ENCODE measurements at places on chromosomes 1 and 21.

- H3K4me3 ChIP-seq = no peak overlapping the region
- H3K27ac ChIP-seq = peak overlapping the region; percentile 41
- H3K36me3 ChIP-seq = no peaks in the 10 kb centered on the region
Observed at GRCh38 chr1:168689726-168690602, 39.0 kb downstream of the DPT start.

- no peak for DNase-seq
- H3K27ac ChIP-seq = peak overlapping the region; percentile 58
- no peaks in the 10 kb centered on the region for H3K27me3 ChIP-seq
- peaks cover 8% of the 10 kb centered on the region for H3K36me3 ChIP-seq
- peaks cover 10% of the 10 kb centered on the region for H3K4me1 ChIP-seq
Observed at GRCh38 chr1:179080866-179081686, 794 bp upstream of the TOR3A start.

GRCh38 chr1:91809317-91809716 lies 76.6 kb downstream of the TGFBR3 start:
- peaks cover 52% of the 10 kb centered on the region for H3K36me3 ChIP-seq
- no peak overlapping the region for H3K4me3 ChIP-seq
- peaks cover 17% of the 10 kb centered on the region for H3K4me1 ChIP-seq
- H3K27me3 ChIP-seq = no peaks in the 10 kb centered on the region
- peak; percentile 48 for DNase-seq

DNA sequence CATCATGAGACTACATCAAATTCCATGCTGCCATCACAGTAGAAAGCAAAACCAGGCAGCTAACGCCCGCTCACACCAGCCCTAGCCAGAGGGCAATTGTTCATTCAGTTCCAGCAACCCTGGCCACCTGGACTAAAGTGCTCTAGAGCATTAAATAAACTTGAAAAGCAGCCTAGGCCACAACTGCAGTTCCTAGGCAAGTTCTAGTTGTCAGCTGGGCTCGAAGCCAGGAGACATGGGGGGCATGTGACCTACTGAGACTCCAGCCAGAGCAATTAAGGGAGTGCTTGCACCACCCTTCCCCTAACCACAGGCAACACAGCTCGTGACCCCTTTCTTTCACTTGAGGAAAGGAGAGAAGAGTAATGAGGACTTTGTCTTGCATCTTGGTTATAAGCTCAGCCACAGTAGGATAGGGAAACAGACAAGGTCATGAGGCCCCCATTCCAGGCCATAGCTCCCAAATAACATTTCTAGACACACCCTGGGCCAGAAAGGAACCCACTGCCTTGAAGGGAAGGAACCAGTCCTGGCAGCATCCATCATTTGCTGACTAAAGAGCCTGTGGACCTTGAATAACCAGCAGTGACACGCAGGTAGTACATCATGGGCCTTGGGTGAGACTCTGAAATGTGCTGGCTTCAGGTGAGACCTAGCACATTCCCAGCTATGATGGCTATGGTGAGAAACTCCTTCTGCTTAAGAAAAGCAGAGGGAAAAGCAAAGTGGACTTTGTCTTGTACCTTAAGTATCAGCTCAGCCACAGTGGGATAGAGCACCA lies 77.0 kb downstream of the ZZZ3 start:
- no peak overlapping the region for H3K4me3 ChIP-seq
- peaks cover 14% of the 10 kb centered on the region for H3K36me3 ChIP-seq
- H3K4me1 ChIP-seq = peaks cover 12% of the 10 kb centered on the region
- peak overlapping the region; percentile 51 for H3K27ac ChIP-seq
- peak; percentile 81 for DNase-seq

GRCh38 chr1:51851882-51852396 lies 26.6 kb downstream of the NRDC start:
- peaks cover 18% of the 10 kb centered on the region for H3K36me3 ChIP-seq
- H3K4me1 ChIP-seq = no peaks in the 10 kb centered on the region
- DNase-seq = no peak
- no peak overlapping the region for H3K4me3 ChIP-seq

- H3K27ac ChIP-seq = no peak overlapping the region
- H3K4me3 ChIP-seq = no peak overlapping the region
- H3K27me3 ChIP-seq = peaks cover 15% of the 10 kb centered on the region
Observed at GRCh38 chr1:34477632-34478141, 277.2 kb upstream of the GJB5 start.

DNA sequence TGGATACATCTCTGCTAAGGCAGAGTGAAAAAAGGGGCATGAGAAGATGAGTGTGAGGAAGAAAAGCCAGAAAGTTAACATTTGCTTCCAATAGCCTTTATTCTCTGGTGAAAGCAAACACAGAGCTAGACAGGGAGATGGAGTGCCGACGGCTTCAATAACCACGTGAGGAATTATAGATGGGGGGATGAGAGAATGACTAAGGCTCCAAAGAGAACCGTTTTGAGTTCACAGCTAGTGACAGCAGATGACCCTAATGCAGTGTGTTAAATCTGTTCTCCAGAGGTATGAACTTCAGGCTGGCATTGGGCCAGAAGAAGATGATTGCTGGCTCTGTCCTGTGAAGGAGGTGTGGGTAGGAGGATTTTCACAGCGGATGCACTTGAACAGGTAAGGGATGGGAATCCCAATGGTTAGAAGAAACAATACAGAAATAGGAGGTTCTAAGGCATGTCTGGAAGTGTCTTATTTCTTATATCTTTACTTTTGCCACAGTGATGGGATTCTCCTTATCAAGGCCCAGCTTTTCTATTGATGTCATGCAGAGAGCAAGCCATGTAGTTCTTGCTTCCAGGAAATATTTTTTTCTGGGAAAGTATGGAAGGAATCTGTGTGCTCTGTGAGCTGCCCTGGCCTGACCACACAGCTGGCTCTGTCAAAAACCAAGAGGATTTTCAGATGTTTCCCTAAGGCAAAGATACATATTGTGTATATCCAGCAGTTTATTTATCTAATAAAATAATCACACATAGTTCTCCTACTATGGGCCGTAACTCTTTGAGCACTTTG lies 573.8 kb downstream of the LTN1 start:
- no peaks in the 10 kb centered on the region for H3K4me1 ChIP-seq
- H3K27me3 ChIP-seq = no peaks in the 10 kb centered on the region
- no peak overlapping the region for H3K4me3 ChIP-seq
- H3K36me3 ChIP-seq = no peaks in the 10 kb centered on the region
- peak; percentile 25 for DNase-seq
